Hematopoietic multipotent progenitor cell (in vitro differentiated cells): ENCODE measurements at places on chromosomes 5 and 9. TPM values are rescaled to one million over a fixed set of nuclear protein-coding genes. Genes with fewer than 3 reads are reported as not detected.

The ZNF354B gene
- total RNA-seq = 8.6 TPM

GRCh38 chr9:132616725-132617124, 34.3 kb downstream of the BARHL1 start:
- DNase-seq = no peak

GRCh38 chr5:160435532-160435931, 13.9 kb downstream of the PTTG1 start:
- no peak for DNase-seq

The SLC36A2 gene
- total RNA-seq = under 0.01 TPM

GRCh38 chr5:5344051-5344571, 78.4 kb upstream of the ICE1 start:
- DNase-seq = no peak

- DNase-seq = no peak
Measured at GRCh38 chr9:104088416-104088815, 5.7 kb upstream of the SMC2 start.

DNA sequence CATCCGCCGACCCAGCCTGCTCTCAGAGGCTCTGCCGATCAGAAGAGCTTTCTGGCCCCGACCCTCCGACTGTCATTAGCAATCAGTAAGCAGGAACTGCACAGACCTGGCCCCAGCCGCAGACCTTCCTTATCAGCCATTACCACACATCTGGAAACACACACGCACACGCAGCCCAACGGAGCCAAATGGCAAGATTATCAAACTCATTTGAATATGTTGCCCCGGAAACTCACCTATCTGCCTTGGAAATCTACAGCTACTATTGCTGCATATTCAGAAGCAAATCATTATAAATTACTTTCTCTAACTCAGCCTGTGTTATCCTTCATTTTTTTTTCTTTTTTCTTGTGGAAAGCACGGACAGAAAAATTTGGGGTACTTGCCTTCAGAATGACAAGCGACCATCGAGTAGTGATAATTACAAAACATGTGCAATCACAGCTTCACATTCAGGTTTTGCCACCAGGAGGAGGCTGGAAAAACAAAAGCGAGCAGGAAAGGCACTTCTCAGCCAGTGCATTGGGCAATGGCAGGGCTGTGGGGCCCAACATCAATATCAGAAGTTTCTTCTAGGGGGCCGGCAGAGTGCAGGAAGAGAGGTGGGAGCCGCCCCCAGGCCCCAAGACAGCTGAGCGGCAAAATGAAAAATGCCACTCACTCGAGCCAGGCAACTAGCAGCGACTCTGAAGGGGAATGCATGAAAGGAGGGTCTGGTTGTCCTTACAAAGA, 122.3 kb downstream of the VAV2 start:
- peak; percentile 91 for DNase-seq

DNA sequence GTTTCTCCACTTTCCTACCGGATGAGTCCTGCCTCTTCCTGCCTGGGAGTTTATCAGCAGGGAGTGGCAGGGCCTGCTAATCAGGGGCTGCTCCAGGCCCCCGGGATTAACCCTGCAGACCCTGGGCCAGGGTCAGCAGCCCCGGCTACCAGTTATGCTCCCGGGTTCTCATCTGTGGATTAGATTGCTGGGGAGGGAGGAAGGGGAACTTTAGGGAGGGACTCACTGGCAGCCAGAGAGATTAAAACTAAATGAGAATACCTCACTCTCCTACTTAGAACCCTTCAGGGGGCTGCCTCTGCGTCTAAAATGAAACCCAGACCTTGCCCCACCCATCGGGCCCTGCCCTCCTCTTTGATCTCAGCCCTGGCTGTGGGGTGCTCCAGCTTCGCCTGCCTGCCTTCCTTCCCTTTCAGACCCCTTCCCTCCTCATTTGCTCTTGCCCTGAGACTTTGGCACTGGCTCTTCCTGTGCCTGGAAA, 130.5 kb upstream of the HAND1 start:
- no peak for DNase-seq

The SHOC1 gene
- not detected for total RNA-seq

The SLC45A2 gene
- 0.27 TPM for total RNA-seq

- DNase-seq = no peak
Measured at GRCh38 chr9:122327175-122327574, 43.6 kb upstream of the PTGS1 start.

GRCh38 chr5:148909040-148909439, 82.6 kb downstream of the ADRB2 start:
- no peak for DNase-seq

DNA sequence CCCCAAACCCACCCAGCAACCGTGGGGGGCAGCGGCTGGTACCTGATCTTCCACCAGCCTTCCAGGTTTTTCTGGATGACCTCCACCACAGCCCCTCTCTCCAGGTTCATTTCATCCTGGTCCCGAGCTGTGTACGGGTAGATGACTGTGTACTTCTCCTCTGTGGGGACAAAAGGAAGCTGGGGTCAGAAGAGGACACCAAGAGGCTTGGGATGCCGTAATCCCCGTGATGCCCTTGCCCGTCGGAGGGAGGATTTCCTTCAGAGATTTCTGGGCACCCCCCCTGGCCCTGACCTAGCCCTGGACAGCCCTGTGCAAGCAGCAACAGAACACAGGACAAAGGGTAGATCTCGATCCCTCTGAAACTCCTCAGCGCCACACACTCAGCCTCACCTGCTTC, 70.3 kb upstream of the UBTD2 start:
- DNase-seq = no peak

The ECM2 gene
- total RNA-seq = not detected

DNA sequence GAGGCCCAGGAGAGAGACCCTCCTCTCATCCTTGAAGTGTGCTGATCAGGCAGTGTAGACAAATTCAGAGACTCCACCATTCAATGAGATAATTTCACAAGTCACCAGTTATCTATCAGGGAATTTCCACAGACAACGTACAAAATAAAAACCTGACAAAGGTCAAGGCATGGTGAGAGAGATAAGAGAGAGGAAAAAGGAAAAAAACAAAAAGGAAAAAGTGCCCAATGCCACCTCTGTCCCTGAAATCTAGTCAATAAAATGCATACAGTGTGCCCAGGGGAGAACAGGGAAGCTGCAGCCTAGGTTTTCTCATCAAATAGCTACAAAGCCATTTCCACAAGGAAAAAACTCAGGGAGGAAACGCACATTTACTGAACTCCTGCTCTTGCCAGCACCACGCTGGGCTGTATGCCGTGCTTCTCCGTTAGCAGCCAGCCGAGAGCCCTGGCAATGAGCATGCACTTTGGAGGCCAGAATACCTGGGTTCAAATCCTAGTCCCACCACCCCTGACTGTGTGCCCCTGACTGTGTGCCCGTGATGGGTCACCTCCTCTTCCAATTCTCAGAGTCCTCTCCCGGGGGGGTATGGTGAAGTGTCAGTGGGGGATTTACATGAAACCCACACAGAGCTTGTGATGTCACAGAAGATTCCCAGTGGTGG, 11.6 kb downstream of the WHRN start:
- no peak for DNase-seq

DNA sequence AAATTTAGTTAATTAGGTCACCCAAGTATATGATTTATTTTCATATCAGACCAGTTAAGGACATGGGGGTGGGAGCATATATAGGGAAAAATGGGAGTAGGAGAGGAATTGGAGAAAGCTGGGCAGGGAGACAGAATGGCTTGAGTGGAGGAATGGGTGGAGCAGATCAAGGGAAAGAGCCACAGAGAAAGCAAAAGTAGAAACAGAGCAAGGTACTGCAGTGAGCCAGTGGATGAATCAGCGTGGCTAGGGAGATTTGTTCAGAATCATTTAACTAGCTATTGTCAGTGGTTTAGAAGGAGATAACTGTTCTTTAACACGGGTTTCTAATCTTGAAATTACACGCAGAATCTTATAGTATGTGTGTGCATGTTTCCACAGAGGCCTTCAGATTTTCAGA, 37.4 kb downstream of the SNX24 start:
- no peak for DNase-seq

The OCLN gene
- 18.6 TPM for total RNA-seq

DNA sequence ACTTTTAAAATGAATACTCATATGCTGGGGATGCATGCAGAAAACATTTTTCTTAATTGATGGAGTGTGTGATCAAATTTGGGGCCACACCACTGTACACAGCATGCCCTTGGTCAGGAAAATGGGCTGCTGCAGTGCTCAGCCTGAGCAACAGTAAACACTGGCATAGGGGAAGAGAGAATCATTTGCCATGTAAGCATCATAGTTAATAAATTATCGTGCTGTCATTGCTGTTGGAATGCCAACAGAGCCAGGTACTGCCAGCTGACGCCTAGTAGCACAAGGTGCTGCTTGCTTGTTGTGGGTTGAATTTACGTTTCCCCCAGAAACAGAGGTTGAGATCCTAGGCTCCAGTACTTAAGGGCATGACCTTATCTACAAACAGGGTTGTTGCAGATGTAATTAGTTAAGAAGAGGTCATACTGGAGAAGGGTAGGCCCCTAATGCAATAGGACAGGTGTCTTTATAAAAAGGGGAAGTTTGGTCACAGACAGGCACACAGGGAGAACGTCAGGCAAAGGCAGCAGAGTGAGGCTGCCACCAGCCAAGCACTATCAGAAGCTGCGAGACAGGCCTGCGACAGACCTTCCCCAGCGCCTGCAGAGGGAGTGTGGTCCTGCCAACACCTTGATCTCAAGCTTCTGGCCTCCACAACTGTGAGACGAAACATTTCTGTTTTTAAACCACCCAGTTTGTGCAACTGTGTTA, 25.3 kb downstream of the DAP start:
- DNase-seq = peak; percentile 75

DNA sequence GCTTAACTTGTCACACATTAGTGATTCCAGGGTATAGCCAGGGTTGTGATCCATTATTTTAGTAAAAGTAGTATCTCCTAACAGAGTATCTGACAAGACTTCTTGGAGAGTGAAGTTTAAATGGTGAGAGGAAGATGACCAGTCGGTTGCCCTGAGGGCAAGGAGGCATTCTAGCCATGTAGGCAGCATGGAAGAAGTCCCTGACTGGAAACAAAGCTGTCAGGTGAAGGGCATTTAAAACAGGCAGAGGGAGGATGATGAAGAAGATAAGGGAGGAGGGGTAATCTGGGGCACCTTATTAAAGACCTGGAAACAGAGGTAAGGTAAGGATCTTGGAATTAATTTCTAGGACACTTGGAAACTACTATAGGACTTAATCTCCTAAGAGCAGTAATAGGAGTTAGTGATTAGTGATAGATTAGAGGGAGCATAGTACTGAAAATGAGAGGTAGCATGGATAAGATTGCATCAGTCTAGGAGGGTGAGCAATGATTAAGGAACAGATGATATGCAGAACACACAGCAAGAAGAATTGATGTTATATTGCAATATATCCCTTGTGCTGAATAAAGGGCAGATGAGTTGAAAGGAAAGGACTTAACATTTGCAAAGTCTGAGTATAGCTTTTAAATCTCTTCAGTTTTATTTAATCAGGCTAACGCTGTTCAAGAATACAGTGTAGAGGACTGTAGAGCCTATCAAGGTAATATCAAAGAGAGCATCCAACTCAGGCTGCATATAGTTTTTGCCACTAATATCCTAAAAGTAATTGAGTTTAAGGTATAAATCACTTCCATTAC, 9.6 kb downstream of the KIF2A start:
- DNase-seq = no peak

The RAD1 gene
- 11.6 TPM for total RNA-seq

The CD72 gene
- total RNA-seq = 6.7 TPM

The NUDT12 gene
- total RNA-seq = 1.6 TPM

- no peak for DNase-seq
Measured at GRCh38 chr9:98943682-98944056, at the start of gene COL15A1. TSS of gene COL15A1 (plus strand) at chr9:98943907. CDS start at chr9:98944062, 155 bp downstream.

- DNase-seq = no peak
Measured at GRCh38 chr5:44089424-44090144, 299.6 kb downstream of the FGF10 start.

The GRM6 gene
- total RNA-seq = not detected

The BSPRY gene
- 55.7 TPM for total RNA-seq

DNA sequence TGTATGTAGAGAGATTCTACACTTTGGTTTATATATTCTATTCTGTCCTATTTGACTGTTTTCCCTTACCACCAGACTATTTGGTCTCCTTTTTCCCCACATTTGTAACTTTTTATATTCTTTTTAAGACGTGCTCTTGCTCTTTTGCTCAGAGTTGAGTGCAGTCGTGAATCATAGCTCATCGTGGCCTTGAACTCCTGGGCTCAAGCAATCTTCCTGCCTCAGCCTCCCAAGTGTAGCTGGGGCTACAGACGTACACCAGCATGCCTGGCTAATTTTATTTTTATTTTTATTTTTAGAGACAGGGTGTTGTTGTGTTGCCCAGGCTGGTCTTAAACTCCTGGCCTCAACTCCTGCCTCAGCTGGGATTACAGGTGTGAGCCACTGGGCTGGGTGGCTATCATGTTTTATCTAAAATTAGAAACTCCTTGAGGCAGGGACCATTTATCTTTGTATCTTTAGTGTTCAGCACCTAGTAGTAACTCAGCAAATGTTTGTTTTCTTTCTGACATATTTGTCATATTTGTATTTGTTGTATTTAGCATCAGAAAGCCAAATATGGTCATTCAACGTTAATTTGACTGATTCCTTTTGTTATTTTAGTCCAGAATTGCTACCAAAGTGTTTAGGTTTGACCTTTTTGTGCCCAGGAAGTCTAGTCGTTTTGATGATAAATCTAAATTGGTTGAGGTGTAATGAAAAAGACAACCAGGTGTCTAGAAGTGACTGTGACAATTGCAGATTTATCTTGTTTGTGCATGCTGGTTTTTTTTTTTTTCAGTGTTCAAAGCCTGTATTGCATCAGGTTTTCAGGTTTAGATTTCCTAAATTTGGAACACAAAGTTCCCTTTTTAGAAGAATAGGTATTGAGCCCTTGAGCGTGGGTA, 44.3 kb downstream of the ERBIN start:
- no peak for DNase-seq
